ENCODE measurements at places on chromosomes 5 and 9.
A peak's percentile ranks its signal among the peaks of the same experiment; 100 is the strongest.

DNA sequence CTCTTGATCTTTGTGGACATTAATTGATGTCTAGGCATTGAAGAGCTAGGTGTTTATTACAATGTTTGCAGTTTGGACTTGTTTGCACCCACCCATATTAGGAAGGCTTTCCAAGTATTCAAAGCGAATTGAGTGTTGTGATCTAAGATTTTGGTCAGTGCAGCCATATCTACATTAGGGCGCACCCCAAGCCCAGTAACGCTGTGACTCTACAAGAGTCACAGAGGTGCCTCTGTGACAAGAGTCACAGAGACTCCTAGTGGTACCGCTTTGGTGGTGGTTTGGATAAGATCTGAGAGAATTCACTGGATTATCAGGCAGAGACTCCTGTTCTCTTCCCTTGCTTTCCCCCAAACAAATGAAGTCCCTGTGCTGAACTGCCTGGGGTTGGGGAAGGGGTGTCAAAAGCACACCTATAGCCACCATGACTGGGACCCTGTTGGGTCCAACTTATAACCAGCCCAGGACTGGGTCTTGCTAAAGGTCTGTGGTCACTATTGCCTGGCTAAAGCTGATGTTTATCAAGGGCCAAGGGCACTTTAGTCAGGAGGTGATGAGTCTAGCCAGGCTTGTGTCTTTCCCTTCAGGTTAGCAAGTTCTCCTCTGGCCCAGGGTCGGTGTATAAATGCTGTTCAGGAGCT lies 114.1 kb upstream of the RIOK2 start:
- DNase-seq: peak; percentile 2

DNA sequence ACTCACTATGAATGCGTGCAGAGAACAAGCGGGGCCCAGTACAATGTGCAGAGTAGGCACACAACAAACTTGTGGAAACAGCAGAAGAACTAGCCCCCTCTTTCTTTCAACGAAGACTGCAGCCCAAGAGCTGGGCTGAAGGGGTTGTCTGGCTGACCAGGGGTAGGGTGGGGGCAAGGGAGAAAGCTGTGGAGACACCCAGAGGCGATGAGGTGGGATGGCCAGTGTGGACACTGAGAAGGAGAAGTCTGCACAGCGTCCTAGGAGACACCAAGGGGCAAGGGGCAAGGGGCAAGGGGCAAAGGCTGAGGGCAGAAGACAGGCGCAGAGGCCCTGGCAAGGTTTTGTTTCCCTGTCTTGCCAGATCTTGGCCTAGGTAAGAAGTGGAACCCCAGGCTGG lies 62.3 kb downstream of the LIFR start:
- DNase-seq: no peak

DNA sequence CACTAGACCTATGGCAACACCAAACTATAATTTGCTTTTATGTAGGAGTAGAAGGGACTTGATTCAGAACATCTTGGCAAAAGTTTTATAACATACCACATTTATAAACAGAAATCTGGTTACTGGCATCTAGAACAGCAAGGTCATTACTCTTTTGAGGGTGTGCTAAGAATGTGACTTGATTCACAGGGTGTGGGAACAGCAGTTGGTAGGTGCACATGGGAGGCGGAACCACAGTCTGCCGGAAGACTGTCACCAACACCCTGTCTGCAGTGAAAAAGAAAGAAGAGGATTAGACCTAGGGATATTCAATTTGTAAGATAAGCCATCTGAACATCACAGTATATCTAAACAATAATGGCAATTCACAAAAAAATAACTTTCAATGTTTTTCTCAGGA lies 23.0 kb downstream of the ELP1 start:
- no peak for DNase-seq

DNA sequence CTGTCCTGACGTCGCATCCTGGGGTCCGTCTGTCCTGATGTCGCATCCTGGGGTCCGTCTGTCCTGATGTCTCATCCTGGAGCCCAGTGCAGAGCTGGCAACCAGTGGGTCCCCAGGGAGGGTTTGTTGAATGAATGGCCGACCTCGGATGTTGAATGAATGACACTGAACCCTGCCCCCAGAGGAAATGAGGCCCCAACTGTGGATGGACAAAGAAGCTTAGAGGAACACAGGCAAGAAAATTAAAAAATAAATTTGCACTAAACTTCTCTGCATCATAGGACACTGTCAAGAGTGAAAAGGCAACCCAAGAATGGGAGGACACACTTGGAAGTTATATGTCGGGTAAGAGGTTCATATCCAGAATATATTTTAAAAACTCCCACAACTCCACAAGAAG lies 47.7 kb upstream of the NOTCH1 start:
- DNase-seq: no peak

DNA sequence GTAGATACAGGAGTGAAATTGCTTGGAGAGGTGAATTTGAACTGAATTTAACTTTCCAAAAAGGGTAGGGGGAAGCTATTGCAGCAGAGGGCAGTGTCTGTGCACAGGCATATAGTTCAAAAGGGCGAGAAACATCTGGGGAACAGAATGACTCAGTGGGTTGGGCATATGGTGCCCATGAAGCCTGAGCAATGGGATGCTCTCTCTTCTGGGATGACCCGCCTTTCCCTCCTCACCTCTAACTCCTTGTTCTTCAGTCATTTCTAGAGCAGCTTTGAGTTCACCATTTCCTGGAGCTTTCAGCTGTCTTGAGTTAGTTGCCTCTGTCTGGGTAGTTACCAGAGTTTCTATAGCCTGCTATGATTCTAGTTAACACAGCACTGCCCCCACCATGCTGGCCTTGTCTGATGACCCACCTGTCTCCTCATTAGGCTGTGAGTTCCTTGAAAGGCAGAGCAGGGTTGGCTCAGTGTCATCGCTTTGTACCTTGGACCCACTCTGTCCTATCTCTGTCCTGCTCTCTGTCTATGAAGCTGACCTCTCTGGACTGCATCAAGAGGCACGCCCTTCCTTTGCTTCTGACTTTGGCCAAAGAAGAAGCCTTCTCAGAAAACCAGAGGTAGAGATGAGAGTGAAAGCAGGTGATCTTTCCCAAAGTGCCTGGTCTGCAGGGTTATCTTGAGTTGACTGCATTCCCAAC lies 299.6 kb upstream of the KLF4 start:
- peak; percentile 22 for DNase-seq

GRCh38 chr9:114119242-114120191 lies 20.4 kb upstream of the KIF12 start:
- no peak for DNase-seq
